CD14-positive monocyte (primary cell): ENCODE measurements at places on chromosomes 1 and 21. TPM values are rescaled to one million over a fixed set of nuclear protein-coding genes. Genes with fewer than 3 reads are reported as not detected.

The CD34 gene
- polyA plus RNA-seq = not detected

The PDE4B gene
- 17.2 TPM for polyA plus RNA-seq

The TIE1 gene
- not detected for polyA plus RNA-seq

The HSF2BP gene
- not detected for polyA plus RNA-seq

The UBXN10 gene
- 0.30 TPM for polyA plus RNA-seq

The OPRD1 gene
- 0.01 TPM in 1 of 2 replicates, not detected in the other for polyA plus RNA-seq

The CLDN14 gene
- polyA plus RNA-seq = not detected

The F5 gene
- polyA plus RNA-seq = 6.5 TPM

The S100A4 gene
- 6,092 TPM for polyA plus RNA-seq

The CHRNB2 gene
- not detected for polyA plus RNA-seq

The SH3BGRL3 gene
- 1,744 TPM for polyA plus RNA-seq

The NHLH2 gene
- polyA plus RNA-seq = not detected

The NTRK1 gene
- polyA plus RNA-seq = not detected

The OR2T11 gene
- polyA plus RNA-seq = not detected
